Common myeloid progenitor, CD34-positive (primary cell): ENCODE measurements at places on chromosomes 6 and 20.
A peak's percentile ranks its signal among the peaks of the same experiment; 100 is the strongest.

- DNase-seq = no peak
- H3K4me1 ChIP-seq = no peaks in the 10 kb centered on the region
- H3K27ac ChIP-seq = no peak overlapping the region
- H3K4me3 ChIP-seq = no peak overlapping the region
- H3K27me3 ChIP-seq = no peaks in the 10 kb centered on the region
Observed at GRCh38 chr6:151073146-151073545, 166.6 kb upstream of the AKAP12 start.

- H3K4me1 ChIP-seq = no peaks in the 10 kb centered on the region
- no peak overlapping the region for H3K4me3 ChIP-seq
- no peaks in the 10 kb centered on the region for H3K27me3 ChIP-seq
- H3K36me3 ChIP-seq = no peaks in the 10 kb centered on the region
- no peak for DNase-seq
- no peak overlapping the region for H3K27ac ChIP-seq
Observed at GRCh38 chr6:136063096-136063495, 187.0 kb downstream of the MTFR2 start.

GRCh38 chr20:48007351-48007750 lies 222.1 kb upstream of the SULF2 start:
- DNase-seq = peak; percentile 33
- no peaks in the 10 kb centered on the region for H3K36me3 ChIP-seq
- no peak overlapping the region for H3K27ac ChIP-seq
- H3K4me1 ChIP-seq = peaks cover 26% of the 10 kb centered on the region

DNA sequence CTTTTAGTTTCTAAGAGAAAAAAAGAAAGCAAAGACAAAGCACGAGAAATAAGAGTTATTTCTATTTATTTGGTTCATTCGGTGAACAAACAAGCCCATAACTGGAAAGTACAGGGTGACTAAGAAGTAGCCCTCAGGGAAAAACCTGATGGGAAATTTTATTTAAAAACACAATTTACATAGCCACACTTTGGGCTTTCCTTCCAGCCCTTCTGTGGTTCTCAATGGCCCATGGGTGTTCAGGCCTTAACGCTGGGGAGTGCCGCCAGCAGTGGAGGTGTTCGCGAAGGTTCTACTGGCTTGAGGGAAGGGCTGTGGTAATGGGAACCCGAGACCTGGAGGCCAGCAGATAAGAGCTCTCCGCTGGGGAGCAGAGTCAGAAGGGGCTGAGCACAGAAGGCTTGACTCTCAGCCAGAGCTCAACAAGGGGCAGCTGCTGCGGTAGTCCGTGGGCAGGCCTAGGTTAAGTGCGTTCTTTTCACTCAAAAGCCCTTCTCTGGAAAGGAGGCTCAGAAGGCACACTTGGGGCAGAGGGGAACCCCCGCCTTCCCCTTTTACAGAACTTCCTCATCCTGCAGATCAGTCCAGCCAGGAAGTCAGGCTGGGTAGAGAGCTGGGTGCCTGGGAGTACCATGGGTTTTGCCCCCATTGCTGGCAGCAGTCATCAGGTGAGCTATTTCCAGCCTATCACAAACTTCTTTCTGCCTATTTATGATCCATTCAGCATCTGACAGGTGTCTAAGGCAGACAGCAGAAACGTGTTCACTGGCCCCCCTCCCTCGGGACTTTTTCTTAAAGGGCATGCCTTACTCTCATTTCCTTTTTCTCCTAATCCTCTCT lies 8.8 kb upstream of the CD83 start:
- peak; percentile 78 for DNase-seq
- H3K4me3 ChIP-seq = peak overlapping the region; percentile 41
- H3K36me3 ChIP-seq = no peaks in the 10 kb centered on the region
- no peaks in the 10 kb centered on the region for H3K27me3 ChIP-seq
- peak overlapping the region; percentile 19 for H3K27ac ChIP-seq

GRCh38 chr20:48292806-48293205 lies 507.5 kb upstream of the SULF2 start:
- no peak overlapping the region for H3K27ac ChIP-seq
- no peak for DNase-seq
- no peaks in the 10 kb centered on the region for H3K4me1 ChIP-seq
- H3K27me3 ChIP-seq = peaks cover 6% of the 10 kb centered on the region
- no peak overlapping the region for H3K4me3 ChIP-seq

GRCh38 chr20:35055445-35056276 lies 36.9 kb downstream of the TRPC4AP start:
- DNase-seq = no peak
- H3K36me3 ChIP-seq = peaks cover 38% of the 10 kb centered on the region
- no peak overlapping the region for H3K4me3 ChIP-seq
- H3K27me3 ChIP-seq = no peaks in the 10 kb centered on the region
- no peaks in the 10 kb centered on the region for H3K4me1 ChIP-seq

- H3K27me3 ChIP-seq = no peaks in the 10 kb centered on the region
- H3K36me3 ChIP-seq = no peaks in the 10 kb centered on the region
- DNase-seq = no peak
- H3K4me3 ChIP-seq = no peak overlapping the region
- no peak overlapping the region for H3K27ac ChIP-seq
Observed at GRCh38 chr6:147418523-147418922, 90.0 kb upstream of the SAMD5 start.

- peaks cover 18% of the 10 kb centered on the region for H3K4me1 ChIP-seq
- peaks cover 67% of the 10 kb centered on the region for H3K27me3 ChIP-seq
- no peak overlapping the region for H3K27ac ChIP-seq
- peak overlapping the region; percentile 23 for H3K4me3 ChIP-seq
- H3K36me3 ChIP-seq = no peaks in the 10 kb centered on the region
- no peak for DNase-seq
Observed at GRCh38 chr6:106973836-106974335, 643 bp downstream of the CD24 start.

DNA sequence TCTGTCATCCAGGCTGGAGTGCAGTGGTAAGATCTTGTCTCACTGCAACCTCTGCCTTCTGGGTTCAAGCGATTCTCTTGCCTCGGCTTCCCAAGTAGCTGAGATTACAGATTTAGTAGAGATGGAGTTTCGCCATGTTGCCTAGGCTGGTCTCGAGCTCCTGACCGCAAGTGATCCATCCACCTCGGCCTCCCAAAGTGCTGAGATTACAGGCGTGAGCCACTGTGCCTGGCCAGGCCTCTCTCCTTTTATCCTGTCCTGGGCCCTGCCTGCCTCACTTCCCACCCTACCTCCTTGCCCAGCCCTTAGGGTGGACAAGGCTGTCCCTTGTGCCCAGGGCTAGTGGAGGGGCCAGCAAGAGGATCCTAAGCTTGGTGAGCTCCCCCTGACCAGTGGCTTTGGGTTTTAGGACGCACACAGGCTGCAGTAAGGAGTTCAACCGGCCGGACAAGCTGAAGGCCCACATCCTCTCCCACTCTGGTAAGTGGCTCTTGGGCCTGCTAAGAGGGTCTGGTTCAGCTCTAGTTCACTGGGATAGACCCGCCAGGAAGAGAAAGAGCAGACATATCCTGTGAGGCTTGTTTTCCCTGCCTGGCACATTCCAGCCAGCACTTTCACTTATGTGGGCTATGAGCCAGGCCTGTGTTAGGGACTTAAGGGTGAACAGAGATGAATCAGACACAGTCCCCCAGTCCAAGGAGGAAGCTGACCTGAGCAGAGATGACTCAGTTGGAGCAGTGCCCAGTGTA lies 21.9 kb upstream of the CHMP4B start:
- no peak overlapping the region for H3K4me3 ChIP-seq
- no peak for DNase-seq
- no peak overlapping the region for H3K27ac ChIP-seq
- peaks cover 13% of the 10 kb centered on the region for H3K4me1 ChIP-seq
- no peaks in the 10 kb centered on the region for H3K27me3 ChIP-seq

DNA sequence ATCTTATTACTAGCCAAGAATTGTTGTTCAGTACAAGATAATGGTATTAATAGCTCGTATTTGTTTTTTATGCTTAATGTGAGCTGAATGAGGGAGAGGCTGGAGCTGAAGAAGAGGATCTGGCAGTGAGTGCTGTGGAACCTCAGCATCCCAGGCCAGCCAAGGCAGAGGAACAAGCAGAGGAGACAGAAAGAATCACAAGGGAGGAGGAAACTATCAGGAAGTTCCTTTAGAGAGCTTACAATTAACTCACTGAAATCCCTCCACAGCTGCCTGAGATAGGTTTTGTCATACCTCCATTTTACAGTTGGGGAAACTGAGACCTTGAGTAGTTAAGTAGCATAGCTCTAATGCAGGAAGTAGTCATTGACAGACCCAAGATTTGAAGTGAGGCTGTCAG lies 39.9 kb upstream of the TULP4 start:
- H3K4me1 ChIP-seq = no peaks in the 10 kb centered on the region
- no peak overlapping the region for H3K4me3 ChIP-seq
- no peaks in the 10 kb centered on the region for H3K36me3 ChIP-seq
- H3K27ac ChIP-seq = no peak overlapping the region
- no peaks in the 10 kb centered on the region for H3K27me3 ChIP-seq
- no peak for DNase-seq

- DNase-seq = no peak
- no peaks in the 10 kb centered on the region for H3K4me1 ChIP-seq
- no peaks in the 10 kb centered on the region for H3K36me3 ChIP-seq
- H3K27ac ChIP-seq = no peak overlapping the region
Observed at GRCh38 chr6:27631609-27631916, 158.7 kb upstream of the ZNF184 start.

- H3K4me1 ChIP-seq = no peaks in the 10 kb centered on the region
- no peak for DNase-seq
- no peak overlapping the region for H3K27ac ChIP-seq
- no peaks in the 10 kb centered on the region for H3K27me3 ChIP-seq
Observed at GRCh38 chr6:145319605-145320004, 415.7 kb downstream of the EPM2A start.

DNA sequence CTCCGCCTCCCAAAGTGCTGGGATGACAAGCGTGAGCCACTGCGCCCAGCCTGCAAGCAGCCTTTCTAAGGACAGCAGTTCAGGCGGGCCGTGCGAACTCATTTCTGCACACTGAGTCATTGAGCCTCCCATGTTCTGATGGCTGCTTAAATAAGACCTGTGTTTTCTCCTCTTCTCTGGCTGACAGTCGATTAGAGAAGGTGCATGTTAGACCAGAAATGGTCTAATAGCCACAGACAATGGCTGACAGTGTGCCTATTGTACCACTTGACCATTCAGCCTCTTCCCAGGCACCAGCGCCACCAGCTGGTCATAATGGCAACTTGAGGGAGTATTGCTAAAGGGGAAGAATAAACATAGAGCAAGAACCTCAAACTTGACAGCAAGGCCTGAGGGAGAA lies 6.2 kb downstream of the CST11 start:
- H3K27ac ChIP-seq = no peak overlapping the region
- DNase-seq = no peak
- no peaks in the 10 kb centered on the region for H3K36me3 ChIP-seq
- H3K4me1 ChIP-seq = peaks cover 9% of the 10 kb centered on the region

DNA sequence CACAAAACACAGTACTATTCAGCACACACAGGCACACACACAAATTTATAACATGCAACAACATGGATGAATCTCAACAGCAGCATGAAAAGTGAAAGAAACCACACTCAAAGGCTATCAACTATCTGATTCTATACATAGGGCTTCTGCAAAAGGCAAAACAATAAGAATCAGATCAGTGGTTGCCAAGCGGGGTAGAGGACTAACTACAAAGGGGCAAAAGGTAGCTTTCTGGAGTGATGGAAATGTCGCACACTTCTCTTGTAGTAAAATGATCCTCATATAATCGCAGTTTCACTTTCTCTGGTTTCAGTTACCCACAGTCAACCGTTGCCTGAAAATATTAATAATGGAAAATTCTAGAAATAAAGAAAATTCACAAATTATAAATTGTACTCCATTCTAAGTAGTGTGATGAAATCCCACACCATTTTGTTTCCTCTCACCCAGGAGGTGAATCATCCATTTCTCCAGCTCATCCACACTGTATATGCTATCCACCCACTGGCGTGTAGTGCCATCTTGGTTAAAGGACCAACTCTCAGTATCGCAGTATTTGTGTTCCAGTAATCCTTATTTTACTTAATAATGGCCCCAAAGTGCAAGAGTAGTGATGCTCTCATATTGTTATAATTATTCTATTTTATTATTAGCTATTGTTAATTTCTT lies 12.8 kb upstream of the PLN start:
- no peak overlapping the region for H3K4me3 ChIP-seq
- H3K27me3 ChIP-seq = no peaks in the 10 kb centered on the region
- no peak overlapping the region for H3K27ac ChIP-seq
- H3K36me3 ChIP-seq = no peaks in the 10 kb centered on the region
- H3K4me1 ChIP-seq = no peaks in the 10 kb centered on the region

- DNase-seq = no peak
- no peak overlapping the region for H3K4me3 ChIP-seq
- peaks cover 12% of the 10 kb centered on the region for H3K4me1 ChIP-seq
- H3K27me3 ChIP-seq = no peaks in the 10 kb centered on the region
- no peak overlapping the region for H3K27ac ChIP-seq
Observed at GRCh38 chr6:152295920-152296319, 341.2 kb downstream of the SYNE1 start.

DNA sequence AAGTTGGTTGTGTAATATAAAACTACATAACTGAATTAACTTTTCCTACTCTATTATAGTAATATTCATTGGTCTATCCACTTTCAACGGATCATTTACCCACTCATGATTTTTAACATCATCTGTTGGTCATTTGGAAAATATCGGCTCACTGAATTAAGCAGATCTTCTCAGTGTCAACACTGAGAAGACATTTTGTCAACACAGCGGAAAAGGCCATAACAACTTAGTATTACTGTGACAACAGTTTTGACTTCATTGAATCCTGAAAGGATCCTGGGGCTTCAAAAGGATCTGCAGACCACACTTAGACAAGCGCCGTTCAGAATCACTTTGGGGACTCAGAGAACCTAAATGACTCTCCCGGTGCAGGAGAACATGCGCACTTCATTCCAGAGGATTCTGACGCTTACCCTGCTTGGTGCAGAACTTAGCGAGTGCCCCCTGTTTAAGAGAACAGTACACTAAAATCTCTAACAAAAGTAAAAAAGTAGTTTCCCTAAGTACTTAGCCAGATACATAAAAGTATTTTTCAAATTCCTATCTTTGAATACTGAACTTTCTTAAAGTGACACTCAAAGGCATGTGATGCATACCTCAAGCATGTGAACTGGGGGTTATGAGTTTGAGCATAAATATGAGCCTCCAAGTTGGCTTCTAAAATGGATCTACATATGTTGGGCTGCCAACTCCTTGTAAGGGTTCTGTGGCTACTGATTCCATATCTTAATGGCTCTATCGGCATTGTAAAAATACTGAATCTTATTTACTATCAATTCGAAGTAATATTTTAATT lies 4.0 kb downstream of the ZBTB2 start:
- H3K27me3 ChIP-seq = no peaks in the 10 kb centered on the region
- H3K4me3 ChIP-seq = no peak overlapping the region
- DNase-seq = no peak
- no peaks in the 10 kb centered on the region for H3K36me3 ChIP-seq
- H3K4me1 ChIP-seq = peaks cover 21% of the 10 kb centered on the region

DNA sequence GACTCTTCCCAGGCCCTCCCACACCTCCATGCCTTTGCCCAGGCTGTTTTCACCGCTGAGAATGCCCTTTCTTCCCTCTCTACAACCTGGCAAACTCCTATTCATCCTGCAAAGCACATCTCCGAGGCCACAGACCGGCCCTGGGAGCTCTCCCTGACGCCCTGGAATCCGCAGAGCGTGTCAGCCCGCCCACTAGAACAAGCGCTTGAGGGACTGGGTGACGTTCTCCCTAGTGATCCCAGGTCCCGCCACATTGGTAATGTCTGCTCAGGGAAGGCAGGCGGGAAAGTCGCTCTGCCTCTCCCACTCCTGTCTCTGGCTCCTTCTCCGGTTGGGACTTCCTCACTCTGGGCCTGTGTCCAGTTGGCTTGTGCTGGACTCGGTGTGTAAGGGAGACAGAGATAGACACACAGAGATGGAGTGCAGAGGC lies 61.6 kb downstream of the SRC start:
- no peak overlapping the region for H3K27ac ChIP-seq
- H3K36me3 ChIP-seq = no peaks in the 10 kb centered on the region
- DNase-seq = no peak
- no peaks in the 10 kb centered on the region for H3K27me3 ChIP-seq

GRCh38 chr20:37651932-37652331 lies 41.9 kb upstream of the CTNNBL1 start:
- no peaks in the 10 kb centered on the region for H3K36me3 ChIP-seq
- H3K27me3 ChIP-seq = peaks cover 10% of the 10 kb centered on the region
- no peak overlapping the region for H3K4me3 ChIP-seq
- peak; percentile 47 for DNase-seq
